ENCODE measurements at places on chromosomes 12 and 14.

DNA sequence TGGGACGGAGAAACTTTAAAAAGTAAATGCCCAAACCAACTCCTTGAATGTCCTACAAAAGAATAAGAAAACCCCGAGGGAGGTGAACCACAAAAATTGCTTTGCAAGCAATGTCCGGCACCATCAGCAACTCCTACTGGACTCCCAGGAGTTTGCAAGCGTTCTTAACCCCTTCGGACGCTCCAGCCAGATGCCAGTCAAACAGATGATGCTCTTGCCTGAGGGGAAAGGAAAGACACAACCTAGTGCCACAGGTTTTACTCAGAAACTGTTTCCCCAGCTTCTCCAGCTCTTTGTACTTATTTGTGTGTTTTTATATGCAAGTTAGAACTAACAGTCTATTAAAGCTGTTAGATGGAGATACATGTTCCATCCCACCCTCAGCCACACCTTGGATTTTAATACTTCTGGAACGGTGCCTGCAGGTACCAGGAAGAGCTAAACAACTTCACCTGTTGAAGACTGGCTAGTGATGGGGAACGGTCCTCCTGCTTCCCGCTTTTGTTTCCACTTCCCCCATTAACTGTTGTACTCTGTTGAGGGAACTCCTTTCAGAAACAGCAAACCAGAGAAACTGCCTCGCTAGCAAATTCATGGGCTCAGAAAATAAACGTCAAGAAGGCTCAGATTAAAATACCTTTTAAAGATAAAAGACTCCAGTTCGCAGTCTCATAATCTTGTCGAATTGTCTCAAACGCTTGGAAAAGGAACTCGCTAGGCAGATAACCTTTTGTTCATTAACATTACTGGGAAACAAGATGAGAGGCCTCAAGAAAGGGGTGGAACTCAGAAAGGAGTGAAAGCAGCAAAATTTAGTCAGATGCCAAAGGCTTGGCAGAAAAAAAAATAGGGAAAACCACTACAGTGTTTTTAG lies 1.1 kb upstream of the FERMT2 start:
- no peak for DNase-seq

GRCh38 chr12:30837595-30837994 lies 82.8 kb upstream of the CAPRIN2 start:
- DNase-seq, result no peak

DNA sequence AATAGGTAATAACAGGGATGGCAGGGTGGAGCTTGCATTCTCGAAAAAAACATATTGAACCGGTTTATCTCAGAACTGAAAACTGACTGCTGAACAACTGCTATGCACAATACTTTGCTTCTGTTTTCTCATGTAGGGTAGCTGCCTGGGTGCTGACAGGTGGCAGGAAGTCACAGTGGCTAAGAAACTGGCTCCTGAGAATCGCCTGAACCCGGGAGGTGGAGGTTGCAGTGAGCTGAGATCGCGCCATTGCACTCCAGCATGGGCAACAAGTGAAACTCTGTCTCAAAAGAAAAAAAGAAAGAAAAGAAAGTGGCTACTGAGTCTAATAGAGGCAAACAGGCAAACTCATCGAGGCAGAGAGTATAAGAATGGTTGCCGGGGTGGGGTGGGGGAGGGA lies 113.1 kb downstream of the CCDC60 start:
- no peak for DNase-seq

GRCh38 chr14:102775855-102776760 lies 1.1 kb upstream of the TRAF3 start:
- no peak for DNase-seq

DNA sequence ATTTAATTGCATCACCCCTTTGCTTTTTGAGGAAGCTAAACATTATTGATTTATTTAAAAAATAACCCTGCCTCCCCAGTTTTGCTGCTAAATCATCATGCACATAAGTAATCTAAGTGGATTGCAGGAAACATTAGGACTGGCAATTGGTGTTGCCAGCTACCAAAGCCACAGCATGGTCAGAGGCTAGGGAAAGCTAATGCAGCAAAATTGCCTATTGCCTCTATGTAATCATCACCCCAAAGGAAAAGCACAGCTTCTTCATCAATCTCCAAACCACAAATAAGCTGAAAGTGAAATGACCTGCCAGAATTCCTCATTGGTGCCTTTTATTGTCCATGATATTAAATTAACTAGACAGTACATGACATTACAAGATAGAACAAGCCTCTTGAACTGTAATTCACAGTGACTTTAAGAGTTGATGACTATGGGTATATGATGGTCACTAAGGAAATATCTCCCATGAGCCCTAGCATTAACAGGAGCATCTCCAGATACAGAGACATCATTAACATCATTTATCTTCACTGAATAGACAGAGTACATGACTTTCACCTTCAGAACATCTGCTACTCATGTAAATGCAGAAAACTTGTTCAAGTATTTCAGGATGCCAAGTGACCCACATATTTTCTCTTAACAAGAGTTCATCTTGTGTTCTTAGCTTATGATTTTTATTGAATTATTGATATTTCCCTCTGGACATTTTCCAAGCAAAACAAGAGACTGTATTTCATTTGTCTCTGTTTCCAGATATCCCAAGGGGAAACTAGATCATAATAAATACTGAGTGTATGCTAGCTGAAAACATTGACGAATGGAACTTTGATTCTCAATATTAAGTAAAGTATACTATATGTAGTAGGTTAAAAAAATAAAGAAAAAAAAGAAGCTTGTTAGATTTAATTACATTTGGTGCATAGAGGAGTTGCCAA lies 29.4 kb downstream of the PTPRR start:
- no peak for DNase-seq

DNA sequence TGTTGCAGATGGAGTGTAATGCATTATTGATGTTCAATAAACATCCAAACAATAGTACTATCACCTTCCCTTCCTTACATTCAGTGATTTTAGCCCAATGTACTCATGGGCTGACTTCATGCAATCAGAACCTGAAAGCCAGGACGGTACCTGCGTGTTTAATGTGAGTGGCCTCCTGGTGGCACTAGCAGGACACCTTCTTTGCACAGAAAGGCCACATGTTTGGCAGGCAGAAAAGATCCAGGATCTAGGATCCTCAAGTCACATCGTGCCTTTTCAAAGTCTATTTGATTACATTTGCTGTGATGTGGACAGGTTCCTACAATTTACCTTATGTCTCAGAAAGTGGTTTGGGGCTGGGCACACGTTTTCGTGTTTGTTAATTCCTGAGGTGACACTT lies 82.9 kb downstream of the NEDD1 start:
- DNase-seq, result no peak

DNA sequence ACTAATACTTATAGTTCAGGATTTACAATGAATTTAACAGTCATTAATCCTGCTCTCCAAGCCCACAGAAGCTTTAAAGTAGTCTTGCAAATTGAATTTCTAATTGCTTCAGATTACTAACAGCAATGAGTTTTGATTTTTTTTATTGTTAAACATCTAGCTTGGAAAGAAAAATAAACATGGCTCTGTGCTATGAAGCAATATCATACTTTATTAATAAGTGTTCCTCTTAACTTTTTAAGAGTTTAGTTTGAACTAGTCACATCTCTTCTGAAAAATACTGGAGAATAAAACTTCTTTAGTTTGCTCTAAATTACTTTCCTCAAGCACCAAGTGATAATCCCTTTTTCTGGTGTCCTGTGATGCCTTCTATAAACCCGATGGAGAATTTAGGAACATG lies 250.2 kb downstream of the TRHDE start:
- DNase-seq, result no peak

GRCh38 chr12:48106681-48107613 lies 1.1 kb upstream of the SENP1 start:
- no peak for DNase-seq

GRCh38 chr14:104817930-104818713 lies 17.2 kb downstream of the ZBTB42 start:
- no peak for DNase-seq

DNA sequence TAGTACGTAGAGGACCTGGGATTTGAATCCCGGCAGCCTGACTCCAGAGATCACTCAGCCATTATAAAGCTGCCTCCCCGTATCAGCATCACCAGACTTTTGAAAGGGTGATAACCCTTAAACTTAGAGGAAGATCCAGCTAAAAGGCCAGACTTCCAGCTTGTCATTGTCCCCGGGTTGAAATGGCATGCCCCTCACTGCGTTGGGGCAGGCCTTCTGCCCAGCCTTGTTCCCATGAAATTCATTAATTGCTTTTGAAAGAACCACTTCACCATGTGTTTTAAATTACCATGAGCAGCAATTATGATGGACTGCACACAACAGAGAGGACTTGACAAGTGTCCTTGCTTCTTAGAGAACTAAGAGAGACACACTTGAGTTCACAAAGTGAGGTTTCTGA lies 269.6 kb upstream of the CRY1 start:
- DNase-seq, result no peak

DNA sequence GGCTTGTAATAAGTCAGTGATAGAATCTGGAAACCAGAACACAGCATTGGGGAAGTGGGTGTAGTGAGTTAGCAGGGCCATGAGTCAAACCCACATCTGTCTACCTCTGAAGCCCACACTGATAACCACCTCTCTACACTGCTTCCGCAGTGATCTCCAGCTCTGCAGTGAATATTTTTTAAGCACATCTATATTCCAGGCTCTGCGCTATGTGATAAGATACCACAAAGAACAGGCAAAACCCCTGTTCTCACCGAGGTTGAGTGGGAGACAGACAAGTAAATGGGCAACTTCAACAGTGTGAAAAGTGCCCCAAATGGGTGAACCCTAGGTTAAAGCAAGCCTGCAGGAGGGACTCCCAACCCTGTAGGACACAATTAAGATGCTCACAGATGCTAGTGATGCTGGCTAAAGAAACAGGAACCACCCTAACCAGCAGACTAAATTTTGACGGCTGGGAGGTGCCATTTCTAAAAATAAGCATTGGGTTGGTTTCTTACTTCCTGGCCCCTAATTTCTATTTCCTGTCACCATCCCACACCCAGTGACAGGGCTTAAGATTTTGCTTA lies 375.0 kb downstream of the DPF3 start:
- no peak for DNase-seq

DNA sequence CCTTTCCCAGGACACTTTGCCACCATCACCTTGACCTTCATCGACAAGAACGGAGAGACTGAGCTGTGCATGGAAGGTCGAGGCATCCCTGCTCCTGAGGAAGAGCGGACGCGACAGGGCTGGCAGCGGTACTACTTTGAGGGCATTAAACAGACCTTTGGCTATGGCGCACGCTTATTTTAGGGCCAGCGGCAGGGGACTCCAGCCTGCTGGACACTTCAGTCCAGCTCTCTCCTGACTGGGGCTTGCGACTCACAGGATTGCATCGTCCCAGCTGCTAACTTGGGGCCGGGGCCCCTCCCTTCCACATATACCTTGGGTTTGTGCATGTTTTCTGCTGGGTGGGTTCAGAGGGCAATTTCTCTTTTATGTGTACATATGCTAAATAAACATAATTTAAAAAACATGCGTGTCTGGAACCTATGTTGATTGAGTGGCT lies 11.2 kb downstream of the AHSA1 start:
- no peak for DNase-seq

GRCh38 chr14:43914041-43914693 lies 592.9 kb downstream of the FSCB start:
- no peak for DNase-seq

DNA sequence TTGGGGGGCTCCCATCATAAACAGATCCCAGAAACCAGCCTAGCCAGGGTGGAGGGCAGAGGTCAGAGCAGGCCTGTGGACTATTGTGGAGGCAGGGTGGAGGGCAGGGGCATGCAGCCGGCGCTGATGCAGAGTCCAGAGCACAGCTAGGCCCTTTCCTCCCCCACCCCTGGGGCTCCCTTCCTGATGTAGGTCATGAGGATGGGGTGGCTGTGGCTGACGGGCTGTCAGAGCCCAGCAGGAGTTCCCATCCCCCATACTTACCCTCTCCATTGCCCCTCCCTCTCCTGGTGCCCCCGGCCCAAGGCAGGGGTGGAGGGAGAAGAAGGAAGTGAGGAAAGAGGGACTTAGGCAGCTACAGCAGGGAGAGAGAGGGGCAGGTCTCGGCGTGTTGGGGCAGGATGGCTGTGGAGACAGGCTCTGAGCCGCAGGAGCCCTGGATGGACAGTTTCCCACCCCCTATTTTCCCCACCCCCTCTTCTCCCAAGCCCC lies 5.7 kb upstream of the ZNF385A start:
- DNase-seq, result no peak

DNA sequence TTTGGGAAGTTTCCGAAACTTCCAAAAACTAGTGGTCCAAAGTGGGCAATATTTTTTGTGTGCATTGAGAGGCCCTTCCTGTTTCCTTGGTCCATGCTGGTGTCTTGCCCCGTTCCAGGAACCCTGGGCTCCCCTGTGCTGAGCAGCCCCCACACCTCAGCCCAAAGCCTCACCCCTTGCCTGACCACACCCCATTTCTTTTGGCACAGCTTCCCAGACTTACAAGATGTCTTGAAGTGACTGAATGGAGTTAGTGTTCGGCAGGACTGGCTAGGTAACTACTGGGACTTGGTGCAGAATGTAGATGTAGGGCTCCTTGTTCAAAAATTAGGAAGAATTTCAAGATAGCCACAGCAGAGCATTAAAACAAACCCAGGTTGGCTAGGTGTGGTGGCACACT lies 68.6 kb downstream of the ETV6 start:
- no peak for DNase-seq

DNA sequence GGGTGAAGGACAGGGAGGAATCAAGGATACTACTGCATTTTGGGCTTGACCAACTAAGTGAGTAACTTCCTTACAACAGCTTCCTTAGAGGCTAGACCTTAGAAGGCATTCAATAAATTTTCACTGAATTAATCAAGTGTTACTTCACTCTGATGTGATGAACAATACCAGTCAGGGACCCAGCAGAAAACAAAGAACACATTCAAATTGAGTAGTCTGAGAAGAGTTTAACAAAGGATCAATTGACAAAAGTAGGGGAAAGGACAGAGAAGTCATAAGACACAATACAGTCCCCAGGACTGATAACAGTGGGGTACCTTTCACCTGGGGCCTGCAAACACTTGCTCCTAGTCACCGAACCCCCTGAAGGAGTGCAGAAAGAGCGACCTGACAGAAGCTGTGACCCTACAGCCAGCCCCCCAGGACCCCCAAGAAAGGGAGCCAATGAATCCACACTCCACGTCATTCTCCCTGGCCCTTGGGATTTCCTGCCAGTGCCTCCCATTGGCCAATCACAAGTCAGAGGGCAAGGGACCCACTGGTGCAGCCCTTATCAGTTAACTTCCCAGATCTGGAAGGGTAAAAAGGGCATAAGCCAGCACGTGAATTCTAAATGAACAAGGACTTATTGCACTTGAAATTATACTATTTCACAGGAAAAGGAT lies 6.9 kb downstream of the ANAPC5 start:
- no peak for DNase-seq

DNA sequence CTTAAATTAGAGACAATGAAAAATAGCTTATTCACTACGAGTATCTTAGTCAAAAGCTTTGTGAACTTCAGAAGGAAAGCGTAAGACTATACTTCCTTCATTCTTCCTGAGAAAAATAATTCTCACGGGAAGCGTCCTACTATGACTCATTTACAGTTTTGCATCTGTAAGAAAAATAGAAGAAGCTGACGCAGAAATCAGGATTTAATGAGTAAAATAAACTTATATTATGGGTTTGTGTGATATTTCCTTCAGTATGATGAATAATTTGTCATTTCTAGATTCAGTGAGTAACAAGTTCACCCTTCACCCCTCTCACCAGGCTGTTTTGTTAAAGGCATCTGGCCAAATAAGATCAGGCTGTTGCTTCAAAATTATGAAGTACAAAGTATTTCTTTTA lies 17.8 kb upstream of the PDE3A start:
- no peak for DNase-seq

GRCh38 chr12:16350682-16351081 lies 3.2 kb downstream of the MGST1 start:
- no peak for DNase-seq

- no peak for DNase-seq
These were observed 75.3 kb downstream of the CCDC88C start for GRCh38 chr14:91342206-91342760.
